ENCODE measurements at places on chromosomes 6 and 20. TPM values are rescaled to one million over a fixed set of nuclear protein-coding genes. Genes with fewer than 3 reads are reported as not detected.

- H3K27ac ChIP-seq = no peak overlapping the region
- H3K4me3 ChIP-seq = no peak overlapping the region
- no peak for DNase-seq
- H3K27me3 ChIP-seq = no peaks in the 10 kb centered on the region
Observed at GRCh38 chr6:113953346-113953745, 17.6 kb downstream of the HDAC2 start.

DNA sequence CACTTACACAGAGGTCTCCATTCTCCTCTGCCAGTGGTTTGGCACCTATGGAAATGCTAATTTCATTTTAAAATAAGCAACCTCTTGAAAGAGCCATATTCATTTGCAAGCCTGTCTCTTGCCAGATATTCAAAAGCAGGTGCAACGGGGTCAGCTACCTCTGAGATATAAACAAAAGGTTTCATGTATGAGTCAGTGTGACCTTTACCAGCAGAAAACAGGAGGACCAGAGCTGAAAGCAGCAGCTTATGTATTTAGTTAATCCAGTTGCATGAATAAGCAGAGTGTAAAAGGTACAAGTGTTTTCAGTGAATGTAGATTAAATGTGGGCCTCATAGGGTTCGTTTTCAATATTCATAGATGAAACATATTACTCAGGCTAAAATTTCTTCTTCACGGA is 56.0 kb downstream of the TENT5A start:
- H3K4me1 ChIP-seq = peaks cover 20% of the 10 kb centered on the region
- no peaks in the 10 kb centered on the region for H3K27me3 ChIP-seq
- DNase-seq = no peak

DNA sequence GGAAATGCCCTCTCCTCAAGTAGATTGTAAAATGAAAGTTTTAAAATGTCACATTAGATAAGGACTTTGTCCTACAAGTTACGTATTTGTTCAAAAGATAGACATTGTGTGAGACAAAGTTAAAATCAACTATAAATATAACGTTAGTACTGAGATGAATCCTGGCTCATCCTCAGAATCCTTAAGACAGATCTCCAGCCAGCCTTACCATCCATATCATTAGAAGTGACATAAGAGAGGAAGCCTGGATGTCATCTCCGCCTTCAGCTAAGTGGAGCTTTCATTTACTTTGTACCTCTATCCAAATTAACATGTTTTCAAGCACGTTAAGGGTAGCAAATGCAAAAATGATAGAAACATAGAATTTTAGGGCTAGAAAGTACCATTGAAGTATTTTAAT is 59.1 kb downstream of the SCAF8 start:
- peaks cover 39% of the 10 kb centered on the region for H3K36me3 ChIP-seq
- H3K27me3 ChIP-seq = no peaks in the 10 kb centered on the region
- DNase-seq = no peak
- H3K27ac ChIP-seq = no peak overlapping the region
- H3K4me1 ChIP-seq = peaks cover 7% of the 10 kb centered on the region

DNA sequence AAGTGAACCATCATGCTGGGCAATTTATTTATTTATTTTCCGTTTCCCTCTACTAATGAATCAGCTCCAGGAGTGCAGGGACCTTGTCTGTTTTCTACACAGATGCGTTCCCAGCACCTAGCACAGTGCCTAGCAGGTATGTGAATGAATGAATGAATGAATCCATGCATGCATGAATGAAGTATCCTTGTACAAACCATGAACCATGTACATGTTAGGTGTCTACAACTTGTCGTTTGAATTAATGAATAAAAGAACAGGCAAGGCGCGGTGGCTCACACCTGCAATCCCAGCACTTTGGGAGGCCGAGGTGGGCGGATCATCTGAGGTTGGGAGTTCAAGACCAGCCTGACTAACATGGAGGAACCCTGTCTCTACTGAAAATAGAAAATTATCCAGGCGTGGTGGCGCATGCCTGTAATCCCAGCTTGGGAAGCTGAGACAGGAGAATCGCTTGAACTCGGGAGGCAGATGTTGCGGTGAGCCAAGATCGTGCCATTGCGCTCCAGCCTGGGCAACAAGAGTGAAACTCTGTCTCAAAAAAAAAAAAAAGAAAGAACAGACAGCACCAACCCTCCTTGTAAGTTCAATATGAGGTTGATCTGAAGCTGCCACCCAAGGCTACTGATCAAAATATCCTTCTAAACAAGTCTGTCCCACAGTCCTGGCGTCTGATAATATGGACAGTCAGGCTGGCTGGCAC is 27.3 kb upstream of the SLC9A8 start:
- no peaks in the 10 kb centered on the region for H3K27me3 ChIP-seq
- DNase-seq = no peak
- no peak overlapping the region for H3K4me3 ChIP-seq
- H3K36me3 ChIP-seq = no peaks in the 10 kb centered on the region

DNA sequence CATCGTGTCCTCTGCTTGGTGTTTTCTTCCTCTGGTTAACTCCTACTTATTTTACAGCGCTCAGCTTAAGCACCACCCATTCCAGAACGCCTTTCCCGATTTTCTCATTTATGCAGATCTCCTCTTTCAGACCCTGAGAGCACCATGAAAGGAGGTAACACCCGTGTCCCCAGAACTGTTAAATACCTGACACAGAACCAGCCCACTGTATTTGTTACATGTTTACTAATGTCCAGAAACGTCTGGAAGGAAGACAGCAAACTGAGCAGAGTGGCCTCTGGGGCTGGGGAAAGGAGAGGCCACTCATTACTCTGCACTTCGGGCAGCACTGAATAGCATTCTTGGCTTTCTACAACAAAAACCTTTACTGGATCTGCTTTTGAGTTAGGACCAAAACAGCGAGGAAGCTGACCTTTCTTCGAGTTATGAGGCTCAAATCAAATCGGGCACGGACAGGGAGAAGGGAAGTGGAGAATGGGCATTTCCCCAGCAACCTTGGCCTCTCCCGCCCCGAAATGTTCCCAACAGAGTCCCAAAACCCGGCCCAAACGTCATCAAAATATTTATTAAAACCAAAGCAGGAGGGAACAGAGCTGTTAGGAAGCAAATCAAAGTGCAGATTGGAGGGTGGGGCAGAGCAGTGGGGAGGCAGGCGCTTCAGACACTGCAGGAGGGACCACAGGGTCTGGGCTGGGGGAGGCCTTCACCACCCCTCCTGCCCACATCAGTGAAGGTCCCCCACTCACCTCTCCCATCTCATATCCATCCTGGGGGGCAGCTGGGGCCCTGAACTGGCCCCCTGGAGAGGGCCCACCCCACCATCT is 1.1 kb upstream of the NECAB3 start:
- H3K4me1 ChIP-seq = peaks cover 54% of the 10 kb centered on the region
- peak overlapping the region; percentile 93 for H3K27ac ChIP-seq
- DNase-seq = no peak
- no peaks in the 10 kb centered on the region for H3K36me3 ChIP-seq

The UNC93A gene
- not detected for total RNA-seq
